ENCODE measurements at places on chromosomes 5 and 9.

GRCh38 chr5:57598756-57599155 is 116.1 kb upstream of the ACTBL2 start:
- no peak for DNase-seq

GRCh38 chr5:139562847-139563246 is 1.7 kb downstream of the UBE2D2 start:
- DNase-seq: no peak

DNA sequence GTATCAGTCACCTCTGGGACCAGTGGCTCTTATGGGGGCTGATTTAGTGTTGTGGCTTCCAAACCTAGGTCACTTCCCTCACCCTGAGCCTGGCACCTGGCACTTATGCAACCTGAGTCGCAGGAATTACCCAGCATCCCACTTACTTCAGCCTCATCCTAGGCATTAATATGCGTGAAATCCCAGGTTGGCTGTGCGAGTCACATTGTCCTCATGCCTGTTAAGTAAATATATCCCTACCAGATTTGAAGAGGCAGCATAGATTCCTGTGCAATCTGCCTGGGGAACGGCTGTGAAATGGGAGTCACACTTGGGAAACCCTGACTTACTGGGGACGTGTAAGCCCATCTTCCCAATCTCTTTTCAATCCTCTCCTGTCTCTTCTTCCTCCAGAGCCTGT is 42.7 kb upstream of the AKNA start:
- peak; percentile 48 for DNase-seq

DNA sequence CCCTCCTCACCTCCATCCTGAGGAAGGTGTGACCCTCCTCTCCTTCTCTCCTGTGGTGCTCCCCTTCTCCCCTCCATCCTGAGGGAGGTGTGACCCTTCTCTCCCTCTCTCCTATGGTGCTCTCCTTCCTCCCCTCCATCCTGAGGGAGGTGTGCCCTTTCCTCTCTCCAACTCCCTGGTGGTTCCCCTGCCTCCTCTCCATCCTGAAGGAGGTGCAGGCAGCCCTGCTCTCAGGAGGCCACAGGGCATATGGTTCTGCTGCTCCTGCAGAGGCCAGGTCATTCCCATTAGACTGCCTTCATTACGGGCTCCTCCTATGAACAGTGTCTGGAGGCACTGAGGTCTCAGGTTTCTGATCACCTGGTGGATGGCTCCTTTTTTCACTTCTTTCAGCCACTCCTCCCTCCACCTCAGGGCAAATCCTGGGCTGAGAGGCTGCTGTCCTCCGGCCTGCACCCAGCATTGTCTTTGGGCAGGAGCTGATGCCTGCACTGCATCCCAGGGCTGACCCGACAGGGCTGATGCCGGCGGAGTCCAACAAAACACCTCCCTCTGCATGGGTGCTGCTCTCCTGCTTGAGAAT is 197.1 kb downstream of the MED10 start:
- DNase-seq: no peak

DNA sequence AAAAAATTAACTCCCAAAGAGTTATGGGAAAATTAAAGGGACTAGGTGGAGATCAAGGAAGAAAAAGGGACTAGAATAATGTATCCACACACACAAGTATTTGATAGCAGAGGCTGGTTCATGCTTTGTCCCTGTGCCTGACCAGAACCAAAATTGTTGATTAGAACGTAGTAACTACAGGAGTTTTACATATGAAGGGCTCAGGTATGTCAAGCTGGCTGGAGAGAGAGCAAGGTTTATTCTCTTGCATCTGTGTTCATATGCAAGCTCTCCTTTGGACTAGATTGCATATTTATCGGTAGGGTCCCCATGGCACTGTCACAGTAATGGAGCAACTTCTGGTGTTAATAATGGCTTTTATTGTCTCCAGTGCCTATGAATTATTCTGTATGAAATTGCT is 239.9 kb upstream of the TRPM3 start:
- DNase-seq: no peak

DNA sequence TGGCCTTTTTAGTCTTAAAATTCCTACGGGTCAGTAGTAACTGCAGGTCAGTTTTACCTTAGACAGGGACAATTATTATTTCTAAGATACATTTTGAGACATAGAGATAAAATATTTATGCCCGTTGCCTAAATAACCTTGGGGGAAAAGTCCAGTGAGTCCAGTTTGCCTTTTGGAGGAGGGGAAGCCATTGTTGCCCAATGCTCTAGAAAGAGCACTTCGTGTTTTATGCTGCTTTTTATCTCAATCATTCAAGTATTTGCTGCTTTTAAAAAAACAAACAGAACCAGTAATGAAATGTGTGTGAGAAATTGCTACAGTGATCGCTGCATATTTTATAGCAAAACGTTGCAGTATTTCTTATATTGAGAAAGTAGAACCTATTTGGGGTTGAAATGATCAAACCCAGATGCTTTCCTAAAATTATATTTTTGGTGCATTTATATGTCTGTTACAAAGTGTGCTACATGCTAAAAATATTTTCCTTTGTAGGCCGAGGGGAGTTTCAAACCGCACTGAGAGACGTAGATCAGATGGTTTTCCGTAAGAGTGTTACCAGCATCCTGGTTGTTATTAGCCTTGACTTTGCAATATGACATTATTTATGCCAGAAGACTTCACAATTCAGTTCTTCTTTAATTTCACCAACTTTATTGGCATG is 266.8 kb downstream of the AOPEP start:
- DNase-seq: no peak

DNA sequence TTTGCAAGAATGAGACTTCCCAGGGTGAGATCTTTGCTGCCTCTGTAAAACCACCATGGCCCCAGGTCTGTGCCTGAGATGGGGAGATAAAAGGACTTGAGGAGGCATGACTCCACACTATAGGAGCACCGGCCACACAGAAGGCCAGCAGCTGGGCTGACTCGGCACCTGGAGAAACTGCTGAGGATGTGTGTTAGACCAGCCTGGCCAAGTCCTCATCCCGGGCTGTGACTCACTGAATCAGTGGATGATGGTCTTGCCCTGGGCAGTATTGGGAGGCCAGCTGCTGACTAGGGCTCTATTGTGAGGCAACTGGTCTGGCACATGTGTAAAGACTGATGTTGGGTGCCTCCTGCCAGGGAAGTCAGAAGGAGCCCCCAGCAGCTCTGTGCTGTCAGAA is 286.2 kb downstream of the ACTL7B start:
- no peak for DNase-seq

DNA sequence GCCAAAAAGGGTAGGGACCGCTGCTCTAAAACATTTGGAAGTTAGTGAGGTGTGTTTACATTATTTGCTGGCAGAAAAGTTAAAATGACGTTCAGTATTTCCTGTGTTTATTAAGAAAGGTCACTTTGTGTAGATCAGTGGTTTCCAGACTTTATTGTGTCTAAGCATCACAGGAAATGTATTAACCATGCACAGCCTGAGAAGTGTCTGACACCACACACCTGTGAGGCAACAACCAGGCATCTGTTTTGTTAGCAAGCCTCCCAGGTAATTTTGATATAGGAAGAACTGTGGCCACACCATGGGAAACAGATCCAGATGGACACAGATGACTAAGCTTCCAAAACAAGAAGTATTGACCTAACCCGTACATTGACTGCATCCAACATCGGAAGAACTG is 12.0 kb downstream of the TTC1 start:
- no peak for DNase-seq

- no peak for DNase-seq
Measured at GRCh38 chr9:16848179-16848578, 22.3 kb downstream of the BNC2 start.

- DNase-seq: no peak
Measured at GRCh38 chr9:33109850-33110595, 33.5 kb upstream of the SMU1 start.

GRCh38 chr5:60948738-60949137 is 3.7 kb downstream of the NDUFAF2 start:
- DNase-seq: no peak

GRCh38 chr9:133779516-133780403 is 41.6 kb upstream of the SARDH start:
- DNase-seq: no peak

DNA sequence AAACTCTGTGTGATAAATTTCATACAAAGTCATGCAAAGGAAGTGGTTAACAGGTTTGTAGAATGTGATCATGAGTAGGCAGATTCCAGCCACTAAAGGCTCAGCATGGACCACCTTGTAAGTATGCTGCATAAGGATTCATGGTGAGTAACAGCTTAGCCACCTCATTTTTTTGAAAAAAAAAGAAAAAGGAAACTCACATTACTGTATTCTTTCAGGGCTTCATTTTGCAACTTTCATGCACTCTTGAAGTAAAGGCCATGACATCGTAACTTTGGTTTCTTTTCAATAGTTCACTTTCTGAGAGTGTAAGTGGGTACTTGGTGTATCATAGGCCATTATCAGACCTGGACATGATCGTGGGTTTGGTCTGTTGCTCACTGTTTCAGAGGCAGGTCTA is 175.1 kb downstream of the PCSK1 start:
- DNase-seq: no peak

DNA sequence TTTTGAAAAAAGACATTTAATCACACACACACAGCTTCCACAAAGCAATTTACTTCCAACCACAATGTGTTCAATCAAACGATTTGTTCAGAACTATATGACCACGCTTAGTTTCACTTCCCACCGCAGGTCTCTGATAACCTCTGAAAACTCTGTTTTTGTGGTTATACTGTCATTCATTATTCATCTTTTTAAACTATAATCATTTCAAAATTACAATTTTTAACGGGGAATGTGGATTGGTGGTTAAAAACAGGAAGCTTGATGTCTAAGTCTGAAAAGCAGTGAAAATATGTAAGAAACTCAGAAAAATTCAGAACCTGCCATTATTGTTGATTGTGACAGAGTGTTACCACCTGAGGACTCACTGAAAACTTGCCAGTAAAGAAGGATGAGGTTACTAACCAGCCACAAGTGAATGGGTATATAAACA is 12.7 kb upstream of the TMEM174 start:
- DNase-seq: no peak

DNA sequence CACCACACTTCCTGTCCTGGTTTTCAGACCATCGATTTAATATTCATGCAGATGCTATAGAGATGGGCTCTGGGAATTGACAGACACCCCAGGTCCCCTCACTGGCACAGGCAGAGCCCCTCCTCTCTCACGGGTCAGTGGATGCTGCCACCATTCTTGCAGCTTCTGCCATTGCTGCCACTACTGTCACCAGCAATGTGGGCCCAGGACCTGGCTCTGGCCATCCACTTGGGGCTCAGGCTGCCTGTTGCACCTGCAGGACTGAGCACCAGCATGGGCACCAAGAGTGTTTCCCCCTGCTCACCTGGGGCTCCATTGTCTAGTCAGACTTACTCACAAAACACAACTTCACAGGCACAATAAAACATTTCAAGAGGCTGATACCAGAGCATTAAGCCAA is 479.0 kb upstream of the ZNF608 start:
- no peak for DNase-seq
